Stimulated activated memory B cell treated with anti-CD40 and anti-IgM and Interleukin-4, amounts not matched to agents 10 μg/mL and 1 μg/mL and 100 μg/mL, for 72 hours (primary cell): ENCODE measurements at places on chromosomes 2 and 18.

- ATAC-seq: no peak
Measured at GRCh38 chr2:20680744-20681375, 13.9 kb downstream of the GDF7 start.

DNA sequence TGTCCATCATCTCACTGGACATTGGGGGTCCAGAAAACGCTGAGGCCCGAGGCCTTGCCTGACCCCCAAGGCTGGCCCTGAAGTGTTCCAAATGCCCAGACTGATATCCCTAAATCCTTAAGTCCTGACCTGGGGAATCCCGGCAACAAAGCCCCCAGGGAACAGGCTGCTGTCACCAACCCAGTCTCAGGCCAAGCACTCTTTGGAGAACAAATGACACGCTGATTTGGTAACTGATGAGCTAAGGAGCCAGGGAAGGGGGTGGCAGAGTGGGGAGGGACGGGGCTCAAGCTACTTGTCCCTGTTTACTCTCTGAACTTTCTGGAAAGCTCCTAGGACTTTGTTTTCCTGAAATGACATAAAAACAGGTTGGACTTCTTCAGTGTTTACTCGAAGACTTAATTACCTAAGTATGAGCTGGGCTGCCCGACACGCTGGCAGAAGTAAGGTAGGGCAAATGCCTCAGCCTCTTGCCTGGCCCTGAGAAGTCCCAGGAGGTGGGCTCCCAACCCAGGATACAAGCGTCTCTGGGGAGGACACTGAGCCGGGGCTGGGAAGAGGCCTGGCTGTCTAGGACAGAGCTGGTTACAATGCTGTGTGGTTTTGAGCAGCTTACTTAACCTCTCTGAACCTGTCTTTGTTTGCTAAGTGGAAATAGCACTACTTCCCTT is 105.5 kb upstream of the GLI2 start:
- ATAC-seq: no peak

GRCh38 chr2:69298862-69299261 is 88.2 kb downstream of the GFPT1 start:
- ATAC-seq: no peak

DNA sequence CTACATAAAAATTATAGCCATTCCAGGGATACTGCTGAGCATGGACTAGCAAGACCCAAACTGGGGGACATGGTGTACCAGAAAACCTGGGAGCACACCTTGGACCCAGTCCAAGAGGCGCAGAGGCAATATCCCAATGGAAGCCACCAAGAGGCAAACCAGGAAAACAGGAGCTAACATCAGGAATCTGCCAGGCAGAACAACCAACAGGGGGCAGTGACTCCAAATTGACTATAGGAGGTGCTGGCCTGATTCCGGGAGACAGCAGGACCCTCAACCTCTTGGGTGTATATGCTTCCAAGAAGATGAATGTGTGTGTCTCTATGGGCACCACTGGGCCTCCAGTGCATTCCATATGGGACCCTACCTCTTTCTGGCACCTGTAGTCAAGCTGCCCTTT is 172.7 kb upstream of the ARL4C start:
- no peak for ATAC-seq

GRCh38 chr2:75607400-75607798 is 39.2 kb upstream of the MRPL19 start:
- ATAC-seq: no peak
